Upper lobe of right lung (tissue), 1 donor: ENCODE measurements at places on chromosomes 2 and 18. TPM values are rescaled to one million over a fixed set of nuclear protein-coding genes. Genes with fewer than 3 reads are reported as not detected.

- DNase-seq = no peak
Observed at GRCh38 chr2:168138901-168139300, 108.5 kb downstream of the STK39 start.

DNA sequence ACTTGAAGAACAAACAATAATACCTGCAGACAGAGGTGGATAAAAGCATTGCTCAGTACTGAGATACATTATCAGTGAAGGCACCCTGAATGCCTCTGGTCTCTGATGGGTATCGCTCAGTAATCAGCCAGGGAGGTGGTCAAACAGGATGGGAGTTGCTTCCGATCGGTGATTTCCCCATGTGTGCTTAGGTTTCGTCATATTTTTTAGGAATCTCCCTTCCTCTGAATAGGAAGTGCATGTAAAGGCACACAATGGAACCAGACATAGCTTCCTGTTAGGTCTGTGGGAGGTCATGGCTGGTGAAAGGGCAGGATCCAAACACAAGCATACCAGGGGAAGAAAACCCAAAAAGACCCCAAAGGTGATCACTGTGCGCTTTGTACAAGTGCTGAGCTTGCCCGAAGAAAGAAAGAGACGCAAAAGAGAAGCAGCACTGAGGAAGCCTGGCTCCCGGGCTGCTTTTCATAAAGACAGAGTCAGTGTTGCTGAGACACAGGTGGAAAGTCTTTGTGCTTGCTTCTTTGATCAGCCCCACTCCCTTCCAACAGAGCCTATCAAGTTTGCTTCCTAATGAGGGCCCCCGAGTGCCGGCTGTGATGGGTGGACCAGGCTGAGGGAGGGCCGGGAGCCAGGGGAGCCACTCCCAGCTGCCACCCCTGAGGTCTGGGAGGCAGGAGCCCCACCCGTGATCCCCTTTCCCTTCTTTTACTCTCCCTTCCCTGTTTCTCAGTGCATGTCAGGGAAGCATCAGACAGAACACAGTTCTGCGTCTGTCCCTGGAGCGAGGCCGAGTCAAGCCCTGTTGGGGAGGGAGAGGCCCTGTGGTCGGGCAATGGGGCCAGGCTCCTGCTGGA lies 138.2 kb downstream of the SH3RF3 start:
- peak; percentile 51 for DNase-seq

- no peak for DNase-seq
Observed at GRCh38 chr18:3225588-3225987, 5.8 kb upstream of the MYOM1 start.

DNA sequence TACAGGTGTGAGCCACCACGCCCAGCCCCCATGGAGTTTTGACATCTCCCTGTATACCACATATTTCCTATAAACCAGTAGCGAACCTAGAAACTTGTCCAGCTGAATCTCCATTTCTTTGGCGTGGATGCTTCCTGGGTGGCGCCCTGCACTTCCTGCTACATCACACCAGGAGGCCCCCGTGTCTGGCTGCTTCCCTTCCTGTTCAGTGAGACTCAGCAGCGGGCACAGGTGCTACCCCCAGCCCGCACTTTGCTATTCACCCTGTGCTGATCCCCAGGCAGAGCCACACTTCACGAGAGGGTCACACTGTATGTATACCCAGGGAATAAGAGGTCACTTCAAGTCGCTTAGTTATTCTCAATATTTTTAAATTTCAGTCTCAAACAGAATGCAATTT lies 35.0 kb downstream of the CYP27C1 start:
- DNase-seq = no peak

DNA sequence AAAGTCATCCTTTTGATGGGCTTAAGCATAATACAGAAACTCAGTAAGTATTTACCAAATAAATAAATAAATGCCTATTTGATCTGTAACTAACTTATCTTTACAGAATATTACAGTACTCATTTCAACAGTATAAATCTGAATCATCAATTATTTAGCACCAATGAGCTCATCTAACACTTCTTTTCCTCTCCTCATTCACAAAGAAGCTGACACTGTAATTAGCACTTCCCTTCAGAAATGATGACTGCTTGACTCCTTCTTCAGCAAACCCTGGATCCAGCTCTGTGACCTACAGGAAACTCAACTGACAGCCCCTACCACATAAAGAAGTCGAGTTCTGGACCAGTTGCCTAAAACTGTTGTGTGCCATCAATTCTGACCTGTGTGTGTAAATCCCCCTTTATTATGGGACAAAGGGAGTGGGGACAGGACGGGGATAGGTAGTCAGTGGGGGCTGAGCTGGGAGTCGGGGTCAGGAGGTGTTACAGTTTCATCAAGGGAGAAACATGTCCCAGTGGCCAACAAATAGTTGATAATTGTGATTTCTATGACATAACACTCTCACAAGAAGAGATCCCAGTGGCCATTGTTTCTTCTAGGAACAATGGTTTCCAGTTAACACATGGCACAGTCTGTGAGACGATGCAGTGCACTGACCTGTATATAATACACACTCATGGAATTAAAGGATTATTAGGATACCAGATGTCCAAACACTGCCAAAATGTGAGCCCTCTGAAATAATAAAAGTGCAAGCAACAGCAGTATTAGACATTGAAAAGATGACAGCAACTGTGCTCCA lies 68.7 kb downstream of the STK39 start:
- DNase-seq = no peak

DNA sequence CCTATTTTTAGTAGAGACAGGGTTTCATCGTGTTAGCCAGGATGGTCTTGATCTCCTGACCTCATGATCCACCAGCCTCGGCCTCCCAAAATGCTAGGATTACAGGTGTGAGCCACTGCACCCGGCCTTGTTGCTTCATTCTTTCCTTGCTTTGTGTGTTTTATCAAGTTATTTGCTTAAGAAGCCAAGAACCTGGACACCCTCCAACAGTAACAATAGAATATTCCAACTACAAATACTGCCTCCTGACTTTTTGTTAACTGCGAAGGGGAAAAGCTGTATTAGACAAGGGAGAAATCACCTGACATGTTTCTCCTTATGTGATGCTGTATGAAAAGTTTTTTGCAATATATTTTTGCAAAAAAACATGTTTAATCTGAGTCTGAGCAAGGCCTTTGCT lies 297.2 kb downstream of the NCKAP5 start:
- DNase-seq = no peak

DNA sequence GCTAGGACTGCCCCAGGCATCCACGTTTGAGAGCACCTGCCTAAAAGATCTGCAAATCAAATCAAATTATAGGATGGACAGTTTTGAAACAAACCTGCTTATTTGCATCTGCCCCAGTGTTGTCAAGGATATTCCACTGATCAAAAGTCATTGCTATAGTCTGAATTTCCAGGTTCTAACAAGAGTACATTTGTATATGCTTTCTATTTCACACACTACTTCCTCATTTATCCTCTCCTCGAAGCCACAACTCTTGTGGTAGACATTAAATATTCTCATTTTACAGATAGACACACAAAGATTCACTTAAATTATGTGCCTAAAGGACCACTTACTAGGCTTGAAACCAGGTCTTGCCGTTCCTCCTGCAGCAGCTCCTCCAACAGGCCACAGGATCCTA lies 11.9 kb upstream of the TET3 start:
- DNase-seq = no peak

DNA sequence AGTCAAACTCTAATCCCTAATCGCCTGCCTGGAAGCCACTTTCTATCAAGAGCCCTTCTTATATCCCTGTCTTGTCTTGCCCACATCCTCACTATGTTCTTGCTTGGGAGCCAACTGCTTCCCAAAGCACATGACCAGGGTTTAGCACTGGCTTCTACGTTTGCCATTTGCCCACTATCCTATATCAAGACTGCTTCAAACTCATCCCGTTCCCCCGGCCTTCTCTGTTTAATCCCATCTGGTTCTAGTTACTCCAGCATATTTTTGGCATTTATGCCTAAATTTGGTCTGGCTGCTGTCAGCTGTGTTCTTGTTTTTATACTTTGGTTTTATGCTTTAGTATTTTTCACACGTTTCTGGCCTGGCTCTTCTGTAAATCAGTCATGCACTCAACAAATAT lies 40.2 kb downstream of the POLR1A start:
- no peak for DNase-seq

GRCh38 chr2:61493523-61493942 lies 22.6 kb upstream of the USP34 start:
- no peak for DNase-seq

GRCh38 chr2:44531289-44531688 lies 169.5 kb downstream of the CAMKMT start:
- DNase-seq = no peak

DNA sequence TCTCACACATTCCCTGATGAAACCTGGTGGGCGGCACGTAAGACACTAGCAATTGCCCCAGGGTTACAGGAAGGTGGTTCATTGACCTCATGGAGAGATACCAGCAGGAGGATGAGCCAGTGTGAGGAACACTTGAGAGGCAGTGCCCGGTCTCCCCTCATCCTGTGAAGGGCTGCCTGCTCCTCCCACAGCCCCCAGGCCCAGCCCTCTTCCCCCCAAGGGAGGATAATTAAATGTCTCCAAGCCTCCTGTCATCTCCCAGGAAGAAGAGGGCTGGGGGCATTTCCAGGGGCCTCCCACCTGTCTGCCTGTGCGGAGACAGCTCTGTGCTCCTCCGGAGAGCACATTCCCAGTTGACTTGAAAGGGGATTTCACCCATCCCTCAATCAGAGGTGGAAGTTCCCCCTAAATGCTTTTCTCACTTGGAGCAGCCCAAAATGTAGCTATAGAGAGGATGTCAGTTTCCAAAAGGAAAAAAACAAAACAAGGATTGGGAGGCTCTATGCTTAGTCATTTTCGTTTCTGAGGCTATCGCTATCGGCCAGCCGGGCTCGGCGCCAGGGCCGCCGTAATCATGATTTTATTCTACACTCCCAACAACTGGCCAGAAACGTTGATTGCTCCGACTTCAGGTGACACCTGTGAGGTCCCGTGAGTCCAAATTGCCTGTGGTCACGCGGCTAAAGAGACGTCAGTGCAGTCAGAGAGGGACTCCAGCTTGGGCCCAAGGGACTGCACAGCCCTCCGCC lies 7.1 kb downstream of the KCNF1 start:
- DNase-seq = no peak

- no peak for DNase-seq
Observed at GRCh38 chr18:75422341-75422910, 5.1 kb downstream of the SMIM21 start.

The IL36RN gene
- total RNA-seq = not detected

The IL1R1 gene
- 196 TPM for total RNA-seq

The CAPN14 gene
- total RNA-seq = 0.26 TPM

The CRYBA2 gene
- not detected for total RNA-seq

The VWA3B gene
- total RNA-seq = 0.17 TPM
